ENCODE measurements at places on chromosomes 5 and 9.

DNA sequence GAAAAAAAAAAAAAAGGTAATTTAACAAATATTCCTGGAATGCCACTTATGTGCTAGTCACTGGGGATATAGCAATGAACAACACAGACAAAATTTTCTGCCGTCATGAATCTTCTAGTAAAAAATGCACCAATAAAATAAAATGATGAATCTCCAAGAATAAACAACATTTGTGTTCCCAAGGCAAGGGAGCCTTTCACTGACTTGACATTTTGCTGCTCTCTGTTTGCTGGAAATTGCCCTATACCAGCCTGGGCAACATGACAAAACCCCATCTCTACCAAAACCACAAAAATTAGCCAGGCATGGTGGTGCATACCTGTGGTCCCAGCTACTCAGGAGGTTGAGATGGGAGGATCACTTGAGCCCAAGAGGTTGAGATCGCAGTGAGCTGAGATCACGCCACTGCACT is 64.5 kb upstream of the ERBIN start:
- DNase-seq = no peak

DNA sequence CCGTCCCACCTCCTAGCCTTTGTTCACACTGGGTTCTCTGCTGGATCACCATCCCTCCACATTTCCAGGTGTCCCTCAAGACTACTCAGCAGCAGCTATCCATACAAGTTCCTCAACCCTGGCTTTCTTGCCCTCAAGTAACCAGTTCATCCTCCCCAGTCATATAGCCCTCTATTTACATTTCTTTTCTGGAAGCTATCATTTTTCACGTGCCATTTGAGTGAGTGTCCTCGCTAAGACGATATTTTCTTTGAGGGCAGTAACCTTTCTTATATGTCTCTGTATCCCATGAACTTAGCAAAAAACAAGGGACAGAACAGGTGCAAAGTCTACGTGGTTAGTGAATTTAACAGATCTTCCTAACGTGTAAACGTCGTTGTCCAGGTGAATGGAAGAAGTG is 29.6 kb upstream of the KCNMB1 start:
- DNase-seq = no peak

DNA sequence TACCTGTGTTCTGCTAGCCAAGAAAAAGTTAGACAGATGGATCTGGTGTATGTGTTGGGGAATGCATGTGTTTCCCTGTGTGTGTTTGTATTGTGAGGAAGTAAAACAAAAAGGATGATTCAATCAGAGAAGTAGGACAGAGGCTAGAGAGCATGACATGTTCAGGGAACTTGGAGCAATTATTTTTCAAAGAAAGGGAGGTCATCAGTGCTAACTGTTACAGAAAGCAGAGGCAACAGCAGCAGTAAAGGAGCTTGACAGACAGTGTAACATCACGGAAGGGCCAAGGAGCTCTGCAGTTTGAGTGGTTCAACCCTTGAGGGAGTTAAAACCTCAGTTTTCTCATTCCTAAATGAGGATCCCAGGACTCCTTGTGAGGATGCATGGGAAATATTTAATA is 13.2 kb downstream of the SPINK1 start:
- DNase-seq = no peak

DNA sequence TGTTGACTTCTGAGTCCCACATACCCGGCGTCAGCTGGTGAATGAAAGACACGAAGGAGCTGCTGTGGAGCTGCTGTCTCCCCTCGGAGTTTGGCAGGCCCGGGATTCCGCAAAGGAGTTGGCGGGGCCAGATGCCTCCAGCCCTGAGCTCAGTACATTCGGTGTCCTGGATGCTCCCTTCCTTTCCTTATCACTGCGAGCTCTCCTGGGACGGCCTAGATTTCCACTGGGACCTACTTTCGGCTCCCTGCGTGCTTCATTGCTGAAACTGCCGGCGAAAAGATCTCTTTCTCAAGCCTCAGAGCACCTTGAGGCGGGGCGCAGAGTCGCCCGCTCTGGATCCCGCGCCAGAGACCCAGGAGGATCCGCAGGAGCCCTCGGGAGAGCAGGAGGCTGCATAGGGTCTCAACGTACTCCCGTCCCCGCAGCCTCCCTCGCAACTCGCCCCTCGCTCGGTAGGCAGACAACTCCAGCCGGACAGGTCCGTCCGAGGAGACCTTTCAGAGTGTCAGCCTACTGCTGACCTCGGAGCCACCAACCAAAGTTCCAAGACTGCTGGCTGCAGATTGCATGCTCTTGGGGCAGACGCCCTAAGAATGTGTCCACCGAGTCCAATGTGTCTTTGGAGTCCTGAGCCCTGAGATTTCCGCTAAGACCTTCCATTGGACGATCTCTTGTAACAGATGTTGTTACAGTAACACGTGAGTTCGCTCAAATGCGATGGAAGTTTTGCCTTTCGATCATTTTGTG is 6.1 kb downstream of the ANXA2R start:
- no peak for DNase-seq

DNA sequence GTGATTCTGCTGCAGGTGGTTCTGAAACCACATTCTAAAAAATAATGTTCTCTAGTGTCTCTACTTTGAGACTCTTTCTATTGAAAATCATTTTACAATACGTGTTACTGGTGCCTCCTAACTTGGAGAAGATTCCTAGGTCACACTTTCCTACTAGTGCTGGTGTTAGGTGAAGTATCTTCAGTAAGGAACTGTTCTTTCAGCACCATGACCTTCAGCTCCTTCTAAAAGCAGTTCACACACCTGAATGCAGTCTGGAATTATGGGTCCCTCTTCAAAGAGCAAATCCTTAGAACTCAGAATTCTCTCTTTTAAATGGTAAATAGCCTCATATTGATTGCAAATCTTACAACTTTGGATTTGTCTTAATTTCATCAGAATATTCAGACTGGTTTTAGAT is 10.6 kb upstream of the DPYSL3 start:
- DNase-seq = no peak

DNA sequence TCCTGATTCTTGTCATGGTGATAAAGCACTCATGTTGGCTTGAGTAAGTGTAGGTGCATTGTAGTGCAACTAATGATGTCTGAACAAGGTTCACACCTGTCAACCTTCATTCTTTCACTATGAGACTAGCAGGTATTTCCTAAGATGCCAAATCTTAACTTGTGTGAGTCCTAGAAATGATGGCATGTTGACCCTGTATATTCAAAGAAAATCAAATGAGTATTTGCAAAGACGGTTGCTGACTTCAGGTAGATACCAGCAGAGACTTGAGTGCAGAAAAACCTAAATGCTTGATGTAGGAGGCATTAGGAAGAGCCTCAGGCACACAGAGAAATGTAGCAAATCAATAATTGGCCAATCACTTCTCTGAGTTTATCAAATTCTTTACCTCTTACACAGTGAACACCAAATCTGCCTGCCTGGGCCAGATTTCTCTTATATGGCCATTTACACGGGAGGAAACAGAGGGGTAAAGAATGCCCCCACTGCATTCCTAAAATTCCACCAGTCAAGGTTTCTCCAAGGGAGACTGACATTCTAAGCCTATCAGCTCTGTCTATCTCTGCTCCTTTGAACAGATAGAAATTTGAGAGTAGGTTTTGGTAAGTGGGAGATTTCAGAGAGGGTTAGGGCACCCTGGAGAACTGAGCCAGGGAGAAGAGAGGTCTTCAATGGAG is 488.6 kb upstream of the WWC1 start:
- peak; percentile 82 for DNase-seq

DNA sequence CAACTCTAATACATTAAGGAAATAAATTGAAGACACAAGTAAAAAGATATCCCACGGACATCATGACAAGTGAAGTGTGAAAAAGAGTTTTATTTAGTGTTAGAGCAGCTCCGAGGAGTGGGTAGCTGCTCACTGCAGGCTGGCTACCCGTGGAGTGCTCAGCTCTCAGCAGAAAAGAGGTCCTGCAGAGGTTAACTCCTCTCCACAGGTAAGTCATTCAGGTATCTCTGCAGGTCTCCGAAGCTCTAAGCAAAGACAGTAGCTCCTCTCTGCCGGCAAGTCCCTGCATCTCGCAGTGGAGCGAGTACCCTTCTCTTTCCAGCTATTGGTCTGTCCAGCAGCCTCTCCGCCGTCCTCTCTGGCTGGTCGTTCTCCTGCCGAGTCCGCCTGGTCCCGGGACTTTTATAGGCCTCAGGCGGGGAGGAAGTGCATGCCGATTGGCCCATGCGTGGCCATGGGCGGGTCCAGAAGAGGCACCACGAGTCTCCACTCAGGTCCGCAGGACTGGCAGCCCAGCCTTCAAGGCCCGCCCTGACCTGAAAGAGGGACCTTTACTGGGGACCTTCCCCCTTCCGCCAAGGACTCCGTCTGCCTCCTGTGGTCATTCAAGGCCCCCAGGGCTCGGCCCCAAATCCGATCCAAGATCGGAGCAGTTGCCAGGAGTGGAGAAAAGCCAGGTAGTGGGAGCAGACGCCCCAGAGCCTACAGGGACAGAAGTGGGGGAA is 29.9 kb downstream of the BTNL9 start:
- peak; percentile 23 for DNase-seq

DNA sequence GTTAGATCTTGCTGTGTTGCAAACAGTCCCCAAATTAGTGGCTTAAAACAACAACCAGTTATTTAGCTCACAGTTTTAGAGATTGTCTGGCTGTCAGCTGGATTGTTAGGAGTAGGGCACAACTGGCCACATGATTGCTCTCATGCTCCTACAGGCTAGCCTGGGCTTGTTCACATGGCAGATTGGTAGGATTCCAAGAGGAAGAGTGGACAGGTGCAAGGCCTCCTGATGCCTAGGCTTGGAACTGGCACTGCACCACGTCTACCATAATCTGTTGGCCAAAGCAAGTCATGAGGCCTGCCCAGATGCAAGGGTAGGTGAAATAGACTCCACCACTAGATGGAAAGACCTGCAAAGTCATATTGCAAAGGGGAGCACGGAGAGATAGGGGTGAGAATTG is 76.4 kb downstream of the ACER2 start:
- no peak for DNase-seq

GRCh38 chr5:33317271-33317670 is 123.5 kb upstream of the TARS1 start:
- no peak for DNase-seq

DNA sequence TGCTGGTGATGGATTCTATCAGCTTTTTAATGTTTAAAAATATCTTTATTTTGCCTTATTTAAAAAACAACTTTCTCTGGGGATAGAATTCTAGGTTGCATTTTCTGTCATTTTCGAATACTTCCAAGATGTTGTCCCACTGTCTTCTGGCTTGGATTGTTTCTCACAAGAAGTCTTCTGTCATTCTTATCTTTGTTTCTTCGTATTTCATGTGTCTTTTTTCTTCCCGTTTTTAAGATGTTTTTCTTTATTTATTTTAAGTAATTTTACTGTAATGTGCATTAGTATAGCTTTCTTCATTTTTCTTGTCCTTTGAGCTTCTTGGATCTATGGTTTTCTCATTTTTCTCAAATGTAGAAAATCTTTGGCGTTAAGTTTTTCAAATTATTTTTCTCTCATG is 19.1 kb downstream of the STX17 start:
- no peak for DNase-seq

DNA sequence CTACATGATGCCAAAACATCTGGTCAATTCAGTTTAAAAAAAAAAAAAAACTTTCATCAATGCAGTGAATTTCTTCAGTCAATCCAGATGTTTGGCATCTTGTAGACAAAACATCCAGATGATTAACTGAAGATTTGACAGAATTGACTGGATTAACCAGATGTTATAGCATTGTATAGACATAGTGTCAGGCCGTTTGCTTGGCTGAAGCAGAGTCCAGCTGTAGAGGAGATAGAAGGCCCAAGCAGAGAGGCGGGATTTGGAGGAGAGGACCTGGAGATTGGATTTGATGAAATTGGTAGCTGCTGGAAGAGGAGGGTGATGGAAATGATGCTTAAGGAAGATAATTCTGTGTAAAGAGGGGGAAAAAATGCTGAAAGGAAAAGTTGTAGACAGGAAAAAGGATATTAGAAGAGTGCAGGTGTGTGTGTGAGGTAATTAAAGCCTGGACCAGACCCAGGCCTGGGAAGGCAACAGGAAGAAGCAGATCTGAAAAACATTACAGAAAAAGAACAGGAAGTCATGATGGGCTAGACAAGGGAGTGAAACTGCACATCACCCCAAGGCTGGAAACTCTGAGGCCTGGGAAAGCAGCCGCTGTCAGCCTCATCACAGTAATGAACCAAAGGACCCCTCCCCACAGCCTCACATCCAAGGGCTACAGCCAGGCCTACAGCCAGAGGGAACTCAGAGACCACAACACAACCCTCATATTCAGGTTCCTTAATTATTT is 258.3 kb downstream of the CWC27 start:
- DNase-seq = no peak

GRCh38 chr5:2047341-2047927 is 164.7 kb upstream of the IRX4 start:
- DNase-seq = no peak

DNA sequence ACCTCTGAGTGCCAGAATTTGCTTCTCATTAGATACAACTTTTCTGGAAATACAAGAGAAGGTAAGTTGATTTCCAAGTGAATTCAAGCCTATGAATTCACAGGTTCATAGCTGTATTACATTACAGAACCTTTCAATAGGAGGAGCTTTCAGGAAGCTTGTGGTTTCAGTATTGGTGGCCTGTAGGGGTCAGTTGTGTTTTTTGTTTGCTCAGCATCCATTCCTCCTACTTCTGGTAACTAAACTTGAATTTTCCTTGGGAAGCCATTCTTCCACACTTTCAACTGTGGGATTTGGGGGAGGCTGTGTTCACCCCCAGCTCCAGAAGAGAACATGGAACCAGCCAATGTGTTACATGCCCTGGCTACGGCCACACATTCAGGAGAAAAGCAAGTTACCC is 5.6 kb upstream of the CYSTM1 start:
- DNase-seq = no peak

DNA sequence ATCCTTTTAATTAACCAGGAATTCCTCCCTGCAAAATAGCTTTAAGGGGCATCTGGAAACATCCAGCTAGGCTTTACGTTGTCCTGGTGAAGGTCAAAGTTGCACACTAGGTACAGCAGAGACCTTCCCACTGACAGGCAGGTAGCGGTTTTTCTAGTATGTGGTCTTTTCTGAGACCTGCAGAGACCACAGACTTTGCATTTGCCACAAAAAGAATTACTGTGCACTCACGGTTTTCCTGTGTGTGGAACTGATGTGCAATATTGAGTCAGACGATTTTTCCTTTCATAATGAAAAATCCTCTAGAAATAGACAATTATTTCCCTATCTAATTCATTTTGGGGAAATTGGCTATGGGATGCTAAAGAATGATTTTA is 417.0 kb upstream of the ADAMTSL1 start:
- DNase-seq = no peak

- peak; percentile 43 for DNase-seq
Measured at GRCh38 chr5:134007581-134008265, 2.9 kb upstream of the VDAC1 start.

GRCh38 chr5:15452781-15453180 is 47.2 kb upstream of the FBXL7 start:
- DNase-seq = no peak

DNA sequence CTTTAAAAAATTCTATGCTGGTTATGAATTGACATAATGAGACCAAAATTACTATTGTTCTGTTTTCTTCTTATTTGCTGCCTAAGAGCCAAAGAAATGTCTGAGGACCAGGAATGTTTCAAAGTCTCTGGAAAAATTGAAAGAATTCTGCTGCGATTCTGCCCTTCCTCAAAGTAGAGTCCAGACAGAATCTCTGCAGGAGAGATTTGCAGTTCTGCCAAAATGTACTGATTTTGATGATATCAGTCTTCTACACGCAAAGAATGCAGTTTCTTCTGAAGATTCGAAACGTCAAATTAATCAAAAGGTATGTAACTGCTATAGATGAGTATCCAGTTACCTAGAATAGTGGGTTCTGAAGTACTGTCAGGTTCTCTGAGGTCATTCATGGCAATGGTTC is 10.3 kb upstream of the DHFR start:
- DNase-seq = no peak

GRCh38 chr5:137342764-137343163 is 156.4 kb downstream of the SPOCK1 start:
- no peak for DNase-seq

Measured in ELF-1 (cell line).